SK-N-SH (cell line): ENCODE measurements at places on chromosomes 11 and 22. TPM values are rescaled to one million over a fixed set of nuclear protein-coding genes. Genes with fewer than 3 reads are reported as not detected.

The HSPB2 gene
- not detected in 2 replicates for polyA plus RNA-seq

The PRG3 gene
- not detected in 2 replicates for polyA plus RNA-seq

The TMEM191B gene
- 2.4 and 3.7 TPM in 2 replicates for polyA plus RNA-seq

The PKP3 gene
- polyA plus RNA-seq = 1.4 and 2.4 TPM in 2 replicates

The UPK3A gene
- polyA plus RNA-seq = not detected in 2 replicates

The C11orf21 gene
- 0.03 and 0.06 TPM in 2 replicates for polyA plus RNA-seq

The CCDC89 gene
- polyA plus RNA-seq = 3.9 and 4.1 TPM in 2 replicates

The SESN3 gene
- polyA plus RNA-seq = 1.7 and 2.2 TPM in 2 replicates

The GPHA2 gene
- not detected in 2 replicates for polyA plus RNA-seq

DNA sequence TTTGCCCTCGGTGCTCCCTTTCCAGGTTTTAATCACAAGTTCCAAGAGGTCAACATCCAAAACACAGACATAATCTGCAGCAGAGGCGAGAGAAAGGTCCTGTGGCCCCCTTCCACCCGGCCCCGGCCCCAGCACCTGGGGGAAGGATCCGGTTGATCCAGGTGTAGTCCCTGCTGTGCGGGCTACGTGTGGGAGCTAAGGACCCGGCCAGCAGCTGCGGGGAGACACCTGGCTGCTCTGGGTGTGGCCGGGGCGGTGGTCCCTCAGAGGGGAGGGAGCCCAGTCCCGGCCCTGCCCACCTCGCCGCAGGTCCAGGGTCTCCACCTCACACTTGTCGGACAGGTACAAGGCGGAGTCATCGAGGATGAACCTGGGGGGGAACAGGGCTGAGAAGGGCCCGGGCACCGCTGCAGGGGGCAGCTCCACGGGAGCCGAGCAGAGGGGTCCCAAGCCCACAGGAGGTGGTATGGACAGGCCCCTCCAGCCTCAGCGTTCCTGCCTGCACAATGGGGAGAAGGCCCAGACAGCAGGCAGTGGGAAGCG lies 13.6 kb downstream of the ATG2A start:
- no peak for DNase-seq

GRCh38 chr11:119180729-119181676 lies 4.3 kb upstream of the NHERF4 start:
- DNase-seq = no peak

GRCh38 chr11:3094223-3094824 lies 37.1 kb upstream of the CARS1 start:
- no peak for DNase-seq

DNA sequence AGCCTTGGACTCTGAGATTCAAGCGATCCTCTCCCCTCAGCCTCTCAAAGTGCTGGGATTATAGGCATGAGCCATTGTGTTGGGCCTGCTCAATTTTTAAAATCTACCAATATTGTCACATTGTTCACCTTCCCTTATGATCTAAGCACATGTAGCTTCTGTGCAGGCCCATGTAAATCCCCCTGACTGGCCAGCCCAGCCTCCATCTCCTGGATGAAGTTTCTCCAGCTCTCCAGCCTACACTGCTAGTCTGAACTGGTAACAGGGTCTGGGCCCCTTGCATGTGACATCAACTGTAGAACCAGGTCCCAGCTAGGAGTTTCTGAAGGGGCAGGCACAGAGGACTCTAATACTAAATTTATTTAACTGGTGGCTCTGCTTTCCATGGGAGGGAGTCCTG lies 32.8 kb upstream of the YPEL1 start:
- DNase-seq = no peak

DNA sequence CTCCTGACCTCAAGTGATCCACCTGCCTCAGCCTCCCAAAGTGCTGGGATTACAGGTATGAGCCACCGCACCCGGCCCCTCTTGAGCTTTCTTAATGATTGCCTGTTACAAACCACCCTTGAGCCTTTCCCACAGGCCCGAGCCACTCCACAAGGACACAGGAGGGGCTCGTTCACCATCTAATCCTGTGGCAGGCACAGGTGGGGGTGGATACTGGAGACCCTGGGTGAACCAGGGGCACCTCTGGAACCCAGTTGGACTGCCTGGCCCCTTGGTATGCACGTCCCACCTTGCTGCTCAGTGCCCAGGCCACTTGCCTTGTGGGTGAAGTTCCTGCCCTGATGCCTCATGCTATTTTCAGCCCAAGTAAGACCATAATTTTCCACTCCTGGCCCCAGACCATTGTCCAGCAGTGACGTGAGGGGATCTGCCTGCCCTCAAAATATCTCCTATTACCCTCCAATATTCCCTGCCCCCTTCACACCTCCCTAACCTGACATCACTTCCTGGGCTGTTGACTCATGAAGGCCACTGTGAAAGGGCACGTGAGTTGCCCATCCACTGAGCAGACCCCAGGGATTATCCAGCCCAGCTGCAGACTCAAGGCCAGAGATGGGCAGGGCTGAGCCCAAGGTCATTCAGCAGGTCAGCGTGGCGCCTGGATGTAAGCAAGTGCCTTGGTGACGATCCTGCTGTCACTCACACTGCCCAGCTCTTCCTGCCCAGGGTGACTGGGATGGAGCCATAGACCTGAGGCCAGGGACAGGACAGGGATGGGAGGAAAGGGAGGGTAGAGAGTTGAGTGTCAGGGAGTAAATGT lies 19.6 kb downstream of the P2RY2 start:
- no peak for DNase-seq

- DNase-seq = no peak
These were observed 82.2 kb downstream of the TRAF6 start for GRCh38 chr11:36427876-36428275.

DNA sequence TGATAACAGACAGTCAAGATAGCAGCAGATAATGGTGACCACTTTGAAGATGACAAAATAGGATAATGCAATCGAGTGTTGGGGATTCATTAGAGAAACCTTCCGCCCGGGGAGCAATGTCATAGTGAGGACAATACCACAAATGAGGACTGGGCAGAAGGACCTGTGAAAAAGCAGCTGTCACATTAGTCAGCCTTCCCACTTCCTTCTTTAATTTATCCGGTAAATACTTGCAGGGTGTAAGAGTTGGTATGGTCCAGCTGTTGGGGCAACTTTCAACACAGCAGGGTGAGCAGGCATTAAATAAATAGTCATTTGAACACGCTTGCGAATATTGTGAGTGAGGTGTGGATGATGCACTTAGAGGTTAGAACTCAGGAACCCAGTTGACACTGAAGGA lies 132.5 kb upstream of the KIRREL3 start:
- DNase-seq = no peak

- DNase-seq = no peak
These were observed 8.0 kb downstream of the MPEG1 start for GRCh38 chr11:59204746-59205145.

- DNase-seq = no peak
These were observed 877 bp downstream of the SLC25A17 start for GRCh38 chr22:40818192-40818746.

DNA sequence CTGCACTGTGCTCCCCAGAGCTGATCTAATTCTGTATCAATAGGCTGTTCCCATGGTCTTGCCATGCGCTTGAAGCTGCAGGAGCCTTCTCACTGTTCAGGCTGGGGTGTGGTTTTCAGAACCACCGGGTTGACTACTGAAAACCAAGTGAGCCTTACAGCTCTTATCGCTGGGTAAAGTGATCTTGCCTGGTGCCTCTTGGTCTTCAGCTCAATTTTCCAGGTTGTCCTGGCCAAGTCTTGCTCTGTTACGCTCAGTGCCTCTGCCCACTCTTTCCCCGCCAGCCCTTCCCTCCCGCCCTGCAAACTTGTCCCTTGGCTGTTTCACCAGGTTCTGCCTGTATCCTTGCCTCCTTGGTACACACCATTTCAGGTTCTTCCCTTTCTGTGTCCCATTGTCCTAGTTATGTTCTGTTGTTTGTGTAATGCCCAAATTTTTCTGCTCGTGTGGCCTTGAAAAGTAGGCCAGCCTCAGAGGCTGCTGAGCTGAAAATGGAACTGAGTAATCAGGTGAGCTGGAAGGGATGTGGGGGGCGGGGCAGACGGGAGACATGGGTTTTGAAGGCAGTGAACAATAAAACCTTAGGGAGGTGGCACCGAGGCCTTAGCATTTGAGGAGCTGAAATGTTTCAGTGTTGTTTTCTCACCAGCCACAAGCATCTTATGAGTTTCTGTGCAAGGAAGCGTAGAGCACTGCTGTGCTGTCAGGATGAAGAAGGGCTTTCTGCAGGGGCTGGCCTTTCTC lies 11.2 kb downstream of the PEX26 start:
- DNase-seq = no peak

DNA sequence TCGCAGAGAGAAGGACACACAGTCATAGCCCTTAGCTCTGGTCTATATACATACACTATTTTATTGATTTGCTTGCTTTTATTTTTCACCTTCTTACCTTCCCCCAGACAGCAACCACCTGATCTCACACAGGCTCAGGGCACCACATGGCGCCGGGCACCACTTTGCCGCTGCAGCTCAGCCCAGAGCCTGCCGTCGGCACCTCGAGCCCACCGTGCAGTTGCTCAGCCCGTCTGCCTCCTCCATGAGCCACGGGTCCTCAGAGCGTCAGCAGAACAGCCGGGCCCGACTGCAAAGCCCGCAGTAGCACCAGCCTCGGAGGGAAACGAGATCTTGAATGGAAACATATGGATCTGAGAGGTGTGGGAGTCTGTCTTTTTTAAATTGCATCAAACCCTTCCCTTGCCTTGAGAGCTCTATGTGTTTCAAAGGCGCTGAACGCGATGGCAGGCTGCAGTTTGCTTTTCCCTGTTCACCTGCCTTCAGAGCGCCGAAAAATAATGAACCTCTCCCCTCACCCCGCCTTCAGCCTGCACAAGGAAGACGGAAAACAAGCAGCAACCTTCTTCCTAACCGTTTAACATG lies 505.4 kb downstream of the MN1 start:
- DNase-seq = peak; percentile 55

GRCh38 chr11:7677071-7677470 lies 3.8 kb upstream of the CYB5R2 start:
- no peak for DNase-seq

DNA sequence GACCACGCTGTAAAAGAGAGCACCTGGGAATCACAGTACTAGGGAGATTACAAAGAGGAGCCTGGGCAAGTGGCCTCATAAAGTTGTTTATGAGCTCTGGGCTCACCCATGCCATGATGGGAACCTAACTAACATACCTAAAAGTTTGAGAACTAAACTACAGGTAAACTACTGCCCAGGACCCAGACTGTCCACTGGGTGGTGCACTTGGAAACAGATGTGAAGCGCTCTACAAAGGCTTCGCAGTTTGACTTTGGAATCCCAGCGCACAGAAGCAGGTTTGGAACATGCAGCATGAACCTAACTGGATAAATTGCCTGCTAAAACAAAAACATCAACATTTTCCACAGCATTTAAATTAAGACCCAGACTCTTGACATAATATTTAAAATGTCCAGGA lies 418.6 kb downstream of the FAM181B start:
- DNase-seq = peak; percentile 16

GRCh38 chr11:44147751-44148150 lies 52.3 kb downstream of the EXT2 start:
- no peak for DNase-seq

DNA sequence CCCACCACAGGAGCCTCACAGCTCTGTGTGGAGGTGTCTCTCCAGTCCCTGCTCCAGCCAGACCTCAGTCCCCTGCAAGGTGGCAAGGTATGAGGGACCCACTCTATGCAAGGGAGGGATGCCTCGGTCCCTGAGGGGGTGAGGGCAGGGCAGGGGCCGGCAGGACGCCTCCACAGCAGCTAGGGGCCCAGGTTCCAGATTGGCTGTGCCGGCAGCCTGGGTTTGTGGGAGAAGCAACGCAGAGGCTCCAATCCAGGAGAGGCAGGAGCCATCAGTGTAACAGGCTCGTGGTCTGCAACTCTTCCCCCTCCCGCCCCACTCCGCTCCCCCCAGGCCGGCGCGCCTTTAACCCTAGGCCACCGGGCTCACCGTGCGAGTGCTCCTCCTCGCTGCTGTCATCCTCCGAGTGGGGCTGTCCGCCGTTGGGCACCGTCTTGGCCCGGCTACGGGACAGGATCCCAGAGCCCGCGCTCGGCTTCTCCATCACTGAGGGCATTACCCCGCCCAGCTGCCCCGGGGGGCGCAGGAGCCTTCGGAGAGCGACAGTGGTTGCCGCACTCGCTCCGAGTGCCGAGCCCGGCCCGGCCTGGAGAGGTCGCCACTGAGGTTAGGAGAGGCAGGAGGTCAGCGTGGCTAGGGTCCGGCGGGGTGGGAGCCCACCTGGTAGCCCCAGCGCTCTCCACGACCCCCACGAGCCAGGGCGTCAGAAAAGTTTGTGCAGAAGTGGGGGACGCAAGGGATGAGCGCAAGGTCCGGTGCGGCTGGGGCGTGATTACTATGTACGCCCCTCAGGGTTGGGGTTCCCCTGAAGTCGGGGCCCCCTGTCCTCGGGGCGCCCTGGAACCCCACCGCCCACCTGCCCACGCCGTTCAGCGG lies 765 bp downstream of the RCOR2 start:
- peak; percentile 91 for DNase-seq

DNA sequence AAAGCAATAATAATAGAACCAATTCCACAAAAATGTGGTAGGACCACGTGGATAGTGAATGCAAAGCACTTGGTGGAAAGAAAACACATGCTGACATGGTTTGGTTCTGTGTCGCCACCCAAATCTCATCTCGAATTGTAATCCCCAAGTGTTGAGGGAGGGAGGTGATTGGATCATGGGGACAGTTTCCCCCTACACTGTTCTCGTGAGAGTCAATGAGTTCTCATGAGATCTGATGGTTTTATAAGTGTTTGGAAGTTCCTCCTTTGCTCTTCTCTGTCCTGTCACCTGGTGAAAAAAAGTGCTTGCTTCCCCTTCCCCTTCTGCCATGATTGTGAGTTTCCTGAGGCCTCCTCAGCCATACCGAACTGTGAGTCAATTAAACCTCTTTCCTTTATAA lies 421.9 kb upstream of the CADM1 start:
- DNase-seq = no peak

DNA sequence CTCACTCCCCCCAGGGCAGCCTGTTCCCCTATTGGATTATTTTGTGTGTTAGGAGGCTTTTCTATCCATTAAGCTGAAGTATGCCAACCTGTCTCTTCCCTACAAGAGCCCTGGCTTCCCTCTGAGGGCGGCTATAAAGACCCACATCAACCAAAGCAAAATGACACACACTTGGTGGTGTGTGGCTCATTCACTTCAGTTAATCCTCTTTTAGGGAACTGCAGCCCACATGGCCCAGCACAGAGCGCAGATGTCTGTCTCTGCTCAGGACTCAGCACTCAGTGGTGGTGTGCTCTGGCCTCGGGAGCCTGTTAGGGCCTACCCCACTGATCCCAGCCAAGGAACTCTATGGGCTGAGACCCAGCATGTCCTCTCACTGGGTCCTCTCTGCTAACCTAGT lies 32.2 kb upstream of the LRRC10B start:
- no peak for DNase-seq

DNA sequence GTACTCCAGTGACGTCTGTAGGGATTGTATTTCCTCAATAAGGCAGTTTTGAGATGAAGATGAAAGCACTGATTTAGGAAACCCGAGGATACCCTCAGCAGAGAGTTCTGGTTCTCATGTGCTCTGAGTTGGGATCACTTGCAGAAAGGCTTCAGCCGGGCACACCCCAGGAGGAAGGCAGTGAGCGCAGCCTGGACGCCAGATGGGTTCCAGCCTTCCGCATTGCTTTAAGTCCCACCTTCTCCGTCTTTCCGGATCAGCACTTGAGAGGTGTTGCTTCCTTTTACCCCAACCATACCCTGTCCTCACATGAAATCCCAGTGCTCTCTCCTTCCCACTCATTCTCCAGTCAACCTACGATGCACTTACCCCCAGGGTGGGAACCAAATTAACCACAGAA lies 239.5 kb upstream of the CADM1 start:
- DNase-seq = no peak

- peak; percentile 93 for DNase-seq
These were observed 5.0 kb downstream of the SCN2B start for GRCh38 chr11:118171269-118172062.

GRCh38 chr22:42132457-42132856 lies 1.8 kb upstream of the CYP2D6 start:
- no peak for DNase-seq
